ENCODE measurements at places on chromosomes 11 and 22.

- peak; percentile 81 for DNase-seq
These were observed at the start of the genes ATG13 and HARBI1 for GRCh38 chr11:46617134-46617971. Gene ATG13, plus strand, starts transcription at chr11:46617553. Its CDS starts 26,739 bp downstream, at chr11:46644292. Gene HARBI1, minus strand, starts transcription at chr11:46617227. Its CDS starts 990 bp downstream, at chr11:46616237.

- DNase-seq: no peak
These were observed 27.2 kb downstream of the IGSF9B start for GRCh38 chr11:133929401-133930052.

- peak; percentile 68 for DNase-seq
These were observed 125.8 kb downstream of the MICAL2 start for GRCh38 chr11:12235947-12236743.

DNA sequence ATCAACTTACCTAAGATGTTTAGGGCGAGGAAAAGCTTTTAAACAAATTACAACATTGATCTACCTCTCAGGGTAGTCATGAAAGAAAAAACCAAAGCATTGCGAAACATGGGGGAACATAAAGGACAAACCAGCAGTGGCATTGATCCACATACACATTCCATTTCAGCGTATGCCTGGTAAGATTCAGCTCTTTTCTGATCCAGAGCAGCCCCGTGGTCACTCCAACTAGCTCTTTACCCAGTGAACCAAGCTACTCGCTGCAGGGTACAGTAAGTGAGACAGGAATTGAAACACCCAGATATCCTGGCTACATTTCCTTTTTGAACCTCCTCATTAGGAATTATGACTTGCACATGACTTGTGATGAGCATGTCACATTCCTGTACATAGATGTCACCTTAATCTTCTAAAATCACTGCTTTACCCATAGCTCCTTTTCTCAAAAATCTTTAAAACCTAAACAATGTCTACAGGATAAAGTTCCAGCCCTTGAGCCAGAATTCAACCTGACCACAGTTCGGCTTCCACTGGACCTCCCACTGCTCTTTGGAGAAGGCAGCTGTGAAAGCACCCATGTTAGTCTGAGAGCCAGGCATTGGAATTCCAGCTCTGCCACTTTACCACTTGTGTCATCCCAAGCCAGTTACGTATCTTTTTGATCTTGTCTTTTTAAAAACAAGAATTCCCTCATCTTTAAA is 42.9 kb upstream of the AKIP1 start:
- no peak for DNase-seq

DNA sequence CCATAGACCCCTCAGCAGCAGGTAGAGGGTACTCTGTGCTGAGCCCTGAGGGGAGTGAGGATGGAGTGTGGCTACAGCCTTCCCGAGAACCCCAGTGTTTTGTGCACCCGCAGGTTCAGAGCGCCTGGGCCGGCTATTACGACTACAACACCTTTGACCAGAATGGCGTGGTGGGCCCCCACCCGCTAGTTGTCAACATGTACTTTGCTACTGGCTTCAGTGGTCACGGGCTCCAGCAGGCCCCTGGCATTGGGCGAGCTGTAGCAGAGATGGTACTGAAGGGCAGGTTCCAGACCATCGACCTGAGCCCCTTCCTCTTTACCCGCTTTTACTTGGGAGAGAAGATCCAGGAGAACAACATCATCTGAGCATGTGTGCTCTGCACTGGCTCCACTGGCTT is 5.6 kb upstream of the TIRAP start:
- DNase-seq: no peak

- DNase-seq: no peak
These were observed 78.1 kb upstream of the ALKBH3 start for GRCh38 chr11:43802509-43802908.

DNA sequence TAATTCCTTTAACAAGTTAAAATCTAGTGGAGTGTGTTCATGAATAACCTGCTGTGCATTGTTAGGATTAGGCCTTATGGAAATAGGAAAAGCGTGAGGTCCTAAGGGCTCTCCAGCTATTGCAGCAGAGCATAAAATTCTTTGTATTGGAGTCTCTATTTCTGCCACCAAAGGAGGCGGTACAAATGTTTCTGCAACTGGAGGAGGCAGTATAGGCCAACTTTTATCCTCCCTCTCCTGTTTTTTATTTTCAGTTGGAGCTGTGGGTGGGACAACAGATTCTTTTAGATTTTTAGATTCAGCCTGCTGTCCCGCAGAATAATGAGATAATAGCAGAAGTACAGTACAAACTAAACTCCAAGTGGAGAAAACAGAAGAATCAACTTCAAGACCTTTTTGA is 26.2 kb downstream of the OR10A6 start:
- no peak for DNase-seq

- DNase-seq: no peak
These were observed 28.5 kb downstream of the RCOR2 start for GRCh38 chr11:63888170-63889086.

DNA sequence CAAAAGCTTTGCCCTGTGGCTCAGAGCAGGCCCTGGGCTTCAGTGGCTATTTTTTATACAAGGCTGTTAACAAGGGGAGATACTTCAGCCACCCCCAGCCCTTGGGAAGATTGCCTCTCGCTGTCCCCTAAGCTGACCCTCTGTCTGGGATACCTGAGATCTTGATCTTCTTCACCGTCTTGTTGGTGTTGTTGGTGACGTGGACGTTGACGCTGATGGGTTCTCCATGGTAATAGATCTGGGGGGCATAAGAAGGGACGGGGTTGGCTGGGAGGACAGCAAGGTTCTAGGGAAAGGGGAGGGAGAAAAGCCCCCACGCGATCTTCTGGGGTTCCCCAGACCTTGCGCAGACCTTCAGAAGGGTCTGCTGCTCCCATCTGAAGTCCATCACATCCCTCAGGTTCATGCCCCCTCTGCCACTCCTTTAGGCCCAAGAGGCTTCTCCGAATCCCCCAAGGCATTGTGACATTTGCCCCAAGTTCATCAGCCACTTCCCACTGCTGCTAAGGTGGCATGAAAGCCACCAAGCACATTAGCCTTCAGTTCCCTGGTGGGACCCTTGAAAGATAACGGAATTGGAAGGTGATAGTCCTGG is 36.7 kb downstream of the TPBGL start:
- DNase-seq: no peak

DNA sequence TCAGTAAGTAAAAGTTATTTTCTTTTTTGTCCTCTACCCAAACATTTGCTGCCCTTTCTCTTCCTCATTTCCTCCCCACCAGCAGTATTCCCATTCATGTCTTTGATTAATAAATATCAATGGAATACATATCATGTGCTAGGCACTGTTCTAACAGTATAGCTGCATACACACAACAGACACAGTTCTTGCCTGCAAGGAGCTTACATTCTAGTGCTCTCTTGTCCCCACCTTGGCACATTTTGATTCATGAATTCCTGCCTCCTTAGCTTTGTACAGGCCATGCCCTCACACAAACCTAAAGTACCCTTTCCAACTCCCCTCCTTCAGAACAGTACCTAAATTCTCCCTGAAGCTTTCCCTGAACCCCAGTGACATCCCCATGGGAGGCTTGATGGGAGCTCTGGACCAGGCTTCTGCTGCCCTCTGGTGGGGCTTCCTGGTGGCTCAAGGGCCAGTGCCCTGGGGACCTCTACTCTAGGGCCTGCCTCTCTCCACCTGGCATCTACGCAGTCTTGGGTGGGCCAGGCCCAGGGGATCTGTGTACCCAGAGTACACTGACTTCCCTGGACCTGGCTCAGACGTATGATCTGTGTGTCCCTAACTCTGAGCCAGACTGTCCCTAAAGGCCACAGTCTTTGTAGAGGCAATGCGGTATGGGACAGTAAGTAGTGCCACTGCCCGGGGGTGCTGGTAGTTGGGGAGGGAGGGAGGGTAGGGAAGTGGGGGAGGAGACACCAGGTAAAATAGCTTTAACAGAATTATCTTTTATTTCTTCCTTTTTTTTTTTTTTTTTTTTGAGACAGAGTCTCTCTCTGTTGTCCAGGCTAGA is 14.1 kb downstream of the RPS13 start:
- DNase-seq: peak; percentile 37

DNA sequence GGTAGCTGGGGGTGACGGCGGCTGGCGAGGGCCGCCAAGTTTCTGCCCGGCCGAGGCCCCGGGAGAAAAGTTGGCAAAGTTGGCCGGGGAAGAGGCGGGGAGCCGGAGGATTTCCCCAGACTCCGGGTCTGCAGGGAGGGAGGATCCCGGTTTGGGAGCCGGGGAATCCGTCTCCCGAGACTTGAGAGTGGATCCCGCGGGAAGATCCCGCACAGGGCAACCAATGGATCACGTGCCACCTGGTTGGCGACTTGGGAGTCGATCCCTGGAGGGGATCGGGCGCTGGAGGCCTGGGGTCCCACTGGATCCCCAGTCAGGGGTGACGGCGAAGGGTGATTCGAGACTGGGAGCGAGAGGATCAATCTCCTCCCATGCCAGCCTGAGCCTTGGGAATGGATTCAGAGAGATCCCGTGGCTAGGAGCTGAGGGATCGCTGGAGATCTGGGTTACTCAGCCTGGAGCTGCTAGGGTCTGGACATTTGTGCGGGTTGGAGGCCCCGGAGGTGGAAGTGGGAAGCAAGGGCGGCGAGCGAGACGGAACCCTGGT is 394 bp downstream of the KIAA1671 start:
- DNase-seq: peak; percentile 33

GRCh38 chr22:40385036-40385782 is 14.8 kb downstream of the SGSM3 start:
- no peak for DNase-seq

GRCh38 chr11:12842933-12843636 is 166.0 kb upstream of the RASSF10 start:
- peak; percentile 87 for DNase-seq

GRCh38 chr11:119125821-119126220 is 4.4 kb downstream of the HINFP start:
- no peak for DNase-seq

- DNase-seq: no peak
These were observed 3.5 kb upstream of the ZNF74 start for GRCh38 chr22:20390394-20390907.

DNA sequence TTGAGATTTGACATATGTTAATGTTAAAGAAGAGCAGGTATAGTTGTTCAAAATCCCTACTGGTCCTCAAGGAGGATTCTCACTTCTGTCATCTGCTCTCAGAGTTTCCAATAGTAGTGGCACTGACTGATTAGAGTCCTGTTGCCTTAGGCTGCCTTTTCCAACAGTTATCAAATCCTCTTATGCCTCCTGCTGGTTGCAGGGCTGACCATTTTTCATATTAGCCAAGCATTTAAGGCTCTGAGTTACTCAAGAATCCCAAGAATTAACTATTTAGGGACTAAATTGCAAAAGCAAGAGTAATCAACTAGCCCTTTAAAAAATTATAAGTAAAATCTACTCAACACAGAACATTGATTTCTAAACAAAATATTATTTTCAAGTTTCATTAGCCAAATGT is 212.0 kb upstream of the CHORDC1 start:
- no peak for DNase-seq
